ENCODE measurements at places on chromosomes 16 and 17.

DNA sequence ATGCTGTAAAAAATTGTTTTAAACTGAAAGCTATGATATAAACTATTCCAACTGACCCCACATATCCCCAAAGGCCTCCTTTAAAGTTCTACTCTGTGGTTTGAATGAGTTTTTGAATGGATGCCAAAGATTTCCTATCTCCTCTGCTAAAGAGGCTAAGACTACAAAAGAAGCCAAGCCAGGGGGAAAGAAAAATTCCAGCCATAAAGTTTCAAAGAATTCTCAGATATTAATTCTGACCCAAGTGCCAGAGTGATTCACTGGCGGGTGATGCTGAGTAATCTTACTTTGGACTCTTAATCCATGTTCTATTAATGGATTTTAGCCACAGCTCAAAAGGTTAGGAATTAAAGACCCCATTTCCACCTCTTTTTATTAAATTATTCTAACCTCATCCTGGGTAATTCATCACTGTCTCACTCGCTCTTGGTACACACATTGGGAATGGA is 60.7 kb downstream of the HS3ST3A1 start:
- DNase-seq, result no peak

DNA sequence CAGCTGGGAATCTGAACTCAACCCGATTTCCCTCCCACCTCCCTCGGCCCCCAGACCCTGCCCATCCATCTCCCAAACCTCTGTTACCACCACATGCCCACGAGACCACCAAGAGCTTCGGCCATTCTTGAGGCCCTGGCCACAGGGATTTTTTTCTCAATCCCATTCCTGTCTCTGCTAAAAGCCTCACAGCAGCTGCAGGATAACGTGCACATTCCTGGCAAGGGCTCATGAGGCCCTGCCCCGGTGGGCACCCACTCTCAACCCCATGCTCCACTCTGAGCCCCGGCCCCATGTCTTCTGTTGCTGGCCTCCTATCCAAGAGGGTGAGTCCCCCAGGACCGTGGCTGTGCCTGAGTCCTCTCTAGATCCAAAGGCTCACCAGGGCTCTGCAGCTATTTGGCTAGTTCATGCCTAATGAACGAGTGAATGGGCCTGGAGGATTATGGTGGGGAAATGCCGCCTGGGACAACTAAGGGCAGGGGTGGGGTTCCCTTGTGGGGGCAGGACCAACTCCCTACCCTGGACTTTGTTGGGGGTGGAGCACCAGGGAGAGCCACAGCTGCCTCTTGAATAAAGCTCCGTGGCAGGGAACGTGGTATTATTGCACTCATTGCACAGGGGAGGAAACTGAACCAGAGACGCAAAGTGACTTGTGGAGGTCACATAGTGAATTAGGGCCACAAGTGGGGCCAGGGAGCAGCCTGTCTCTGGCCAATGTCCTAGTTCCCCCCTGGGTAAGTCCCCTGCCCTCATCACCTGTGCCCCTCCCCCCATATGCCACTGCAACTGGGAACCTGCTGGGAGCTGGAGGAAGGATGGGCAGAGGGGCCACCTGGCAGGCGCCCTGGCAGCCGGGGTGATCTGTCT is 113.8 kb upstream of the SMURF2 start:
- no peak for DNase-seq

DNA sequence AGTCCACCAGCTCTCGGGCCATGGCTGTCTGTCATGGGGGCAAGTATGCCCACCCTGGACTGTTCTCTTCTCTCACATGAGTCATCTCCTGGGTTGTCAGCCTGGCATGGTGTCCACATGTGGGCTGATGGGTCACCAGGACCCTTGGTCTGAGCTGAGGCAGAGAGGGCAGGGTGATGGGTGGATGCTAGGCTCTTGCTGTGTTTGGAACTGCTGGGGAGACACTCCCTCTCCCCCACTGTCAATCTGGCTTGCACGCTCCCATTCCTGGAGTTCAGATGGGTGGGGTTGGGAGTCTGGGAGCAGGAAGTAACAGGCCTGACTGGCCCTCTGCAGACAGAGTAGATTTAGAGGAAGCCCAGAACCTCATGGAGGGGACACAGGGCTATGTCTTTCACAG is 28.9 kb downstream of the KSR1 start:
- DNase-seq, result no peak

GRCh38 chr16:17304491-17305119 is 166.2 kb downstream of the XYLT1 start:
- DNase-seq, result no peak

DNA sequence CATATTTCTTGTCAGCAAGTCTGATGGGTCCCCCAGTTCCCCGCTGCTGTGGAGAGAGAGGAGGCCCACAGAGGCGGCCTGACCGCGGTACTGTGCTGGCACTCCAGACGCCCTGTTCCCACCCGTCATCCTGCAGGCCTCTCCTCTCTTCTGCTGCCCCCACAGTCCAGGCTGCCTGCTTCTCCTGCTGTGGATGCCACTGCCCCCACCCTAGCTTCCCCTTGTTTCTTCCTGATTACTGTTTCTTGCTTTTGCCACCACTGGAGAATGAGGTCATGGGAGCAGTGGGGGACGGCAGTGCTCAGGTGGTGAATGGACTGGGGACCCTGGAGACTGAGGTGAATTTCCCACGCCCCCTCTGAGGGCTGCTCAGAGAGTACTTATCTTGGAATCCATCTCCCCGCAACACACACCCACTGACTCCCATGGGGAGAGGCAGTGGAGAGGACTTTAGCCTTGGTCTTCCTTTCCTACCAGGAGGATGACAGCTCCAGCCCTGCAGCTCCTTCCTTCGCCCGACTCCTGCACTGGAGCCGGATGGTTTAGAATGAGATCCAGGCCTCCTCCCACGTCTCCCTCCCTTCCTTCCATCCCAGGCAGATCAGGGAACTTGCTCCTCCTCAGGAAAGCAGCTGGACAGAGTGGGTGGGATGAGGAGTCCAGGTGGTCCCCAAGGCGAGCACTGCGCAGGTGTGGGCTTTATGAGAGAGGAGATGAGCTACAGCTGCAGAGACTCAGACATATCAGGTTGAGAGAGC is 60.4 kb downstream of the PLXDC1 start:
- DNase-seq, result no peak

GRCh38 chr16:11251525-11252481 is 4.2 kb downstream of the SOCS1 start:
- DNase-seq, result peak; percentile 59

GRCh38 chr16:19621445-19621844 is 65.9 kb downstream of the VPS35L start:
- DNase-seq, result no peak

- DNase-seq, result no peak
Observed at GRCh38 chr16:56108056-56108471, 83.2 kb upstream of the GNAO1 start.

- no peak for DNase-seq
Observed at GRCh38 chr17:69090365-69090764, 29.6 kb upstream of the ABCA9 start.
